ENCODE measurements at places on chromosomes 6 and 20.

DNA sequence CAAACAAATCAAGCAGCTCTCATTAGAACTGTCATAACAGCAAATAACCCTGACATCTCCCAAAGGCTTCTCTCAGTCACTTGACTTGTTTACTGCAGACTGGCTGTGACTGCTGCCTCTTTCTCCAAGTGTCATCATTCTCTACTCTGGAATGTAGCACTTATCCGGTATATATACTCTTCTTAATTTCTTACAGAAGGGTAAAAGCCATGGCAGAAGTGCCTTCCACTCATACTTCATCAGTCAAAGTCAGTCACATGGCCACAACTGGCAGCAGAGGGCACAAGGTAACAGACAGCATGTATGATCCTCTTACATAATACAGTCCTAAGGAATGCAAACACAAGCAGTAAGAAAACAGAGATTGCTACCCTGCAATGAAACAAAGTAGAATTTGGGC is 9.3 kb downstream of the NAPB start:
- no peak for DNase-seq

DNA sequence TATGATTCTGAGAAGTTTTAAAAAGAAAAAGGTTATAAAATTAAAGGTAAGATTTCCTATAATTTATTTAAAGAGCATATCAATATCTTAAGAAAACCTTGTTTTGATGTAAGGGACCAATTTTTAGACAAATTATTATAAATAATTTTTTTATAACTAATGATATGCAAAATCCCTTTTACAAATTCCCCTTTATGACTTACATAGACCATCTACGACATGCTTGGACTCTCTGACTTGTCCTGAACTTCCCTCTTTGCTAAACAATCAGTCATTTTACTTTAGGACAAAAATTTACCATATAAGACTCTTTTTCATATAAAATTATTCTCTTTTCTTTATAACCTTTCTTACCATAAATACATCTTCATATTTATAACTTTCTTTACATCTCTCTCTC is 15.3 kb upstream of the ANGPT4 start:
- no peak for DNase-seq

GRCh38 chr6:126914172-126914571 is 204.3 kb upstream of the RSPO3 start:
- DNase-seq = no peak

DNA sequence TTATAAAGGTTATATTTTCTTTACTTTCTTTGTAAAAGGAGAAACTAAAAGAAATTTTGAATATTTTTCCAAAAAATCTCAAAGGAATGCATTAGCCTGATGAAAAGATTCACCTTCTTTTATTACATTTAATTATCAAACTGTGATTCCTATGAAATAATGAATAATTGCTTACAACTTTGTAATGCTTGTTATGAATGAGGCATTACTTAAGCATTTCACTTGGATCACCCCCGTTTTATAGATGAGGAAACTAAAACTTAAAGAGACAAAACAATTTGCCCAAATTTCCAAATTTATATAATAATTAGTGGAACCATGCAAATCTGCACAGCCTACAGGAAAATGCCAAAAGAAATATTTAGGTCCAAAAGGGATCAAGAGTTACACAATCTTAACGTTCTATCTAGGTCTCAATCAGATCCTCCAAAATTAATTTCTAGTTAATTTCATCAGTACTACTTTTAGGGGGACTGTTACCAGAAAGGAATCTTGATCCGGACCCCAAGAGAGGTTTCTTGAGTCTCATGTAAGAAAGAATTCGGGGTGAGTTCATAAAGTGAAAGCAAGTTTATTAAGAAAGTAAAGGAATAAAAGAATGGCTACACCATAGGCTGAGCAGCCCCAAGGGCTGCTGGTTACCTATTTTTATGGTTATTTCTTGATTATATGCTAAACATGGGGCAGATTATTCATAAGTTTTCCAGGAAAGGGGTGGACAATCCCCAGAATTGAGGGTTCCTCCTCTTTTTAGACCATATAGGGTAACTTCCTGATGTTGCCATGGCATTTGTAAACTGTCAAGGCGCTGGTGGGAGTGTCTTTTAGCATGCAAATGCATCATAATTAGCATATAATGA is 288.0 kb downstream of the ADGB start:
- no peak for DNase-seq

- DNase-seq = no peak
Observed at GRCh38 chr6:75604294-75604693, 2.6 kb downstream of the SENP6 start.

DNA sequence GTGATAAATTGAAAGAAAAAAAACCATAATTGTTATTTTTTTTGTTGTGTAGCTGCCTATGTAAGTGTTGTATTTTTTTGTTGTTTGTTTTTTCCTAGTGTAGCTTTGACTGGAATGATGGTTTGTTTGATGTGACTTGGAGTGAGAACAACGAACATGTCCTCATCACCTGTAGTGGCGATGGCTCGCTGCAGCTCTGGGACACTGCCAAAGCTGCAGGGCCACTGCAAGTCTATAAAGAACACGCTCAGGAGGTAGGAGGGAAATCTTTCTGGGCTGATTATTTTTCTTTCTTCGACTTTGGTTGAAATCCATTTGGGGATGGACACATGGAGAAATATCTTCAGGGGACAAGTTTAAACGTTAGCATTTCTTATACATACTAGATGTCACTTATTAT is 3.8 kb downstream of the PEX7 start:
- DNase-seq = no peak

GRCh38 chr6:140789466-140789865 is 1343.3 kb upstream of the GJE1 start:
- no peak for DNase-seq

- no peak for DNase-seq
Observed at GRCh38 chr20:12207875-12208274, 290.2 kb downstream of the BTBD3 start.

Measured in LNCaP clone FGC (cell line).